ENCODE measurements at places on chromosomes 16 and 17.

DNA sequence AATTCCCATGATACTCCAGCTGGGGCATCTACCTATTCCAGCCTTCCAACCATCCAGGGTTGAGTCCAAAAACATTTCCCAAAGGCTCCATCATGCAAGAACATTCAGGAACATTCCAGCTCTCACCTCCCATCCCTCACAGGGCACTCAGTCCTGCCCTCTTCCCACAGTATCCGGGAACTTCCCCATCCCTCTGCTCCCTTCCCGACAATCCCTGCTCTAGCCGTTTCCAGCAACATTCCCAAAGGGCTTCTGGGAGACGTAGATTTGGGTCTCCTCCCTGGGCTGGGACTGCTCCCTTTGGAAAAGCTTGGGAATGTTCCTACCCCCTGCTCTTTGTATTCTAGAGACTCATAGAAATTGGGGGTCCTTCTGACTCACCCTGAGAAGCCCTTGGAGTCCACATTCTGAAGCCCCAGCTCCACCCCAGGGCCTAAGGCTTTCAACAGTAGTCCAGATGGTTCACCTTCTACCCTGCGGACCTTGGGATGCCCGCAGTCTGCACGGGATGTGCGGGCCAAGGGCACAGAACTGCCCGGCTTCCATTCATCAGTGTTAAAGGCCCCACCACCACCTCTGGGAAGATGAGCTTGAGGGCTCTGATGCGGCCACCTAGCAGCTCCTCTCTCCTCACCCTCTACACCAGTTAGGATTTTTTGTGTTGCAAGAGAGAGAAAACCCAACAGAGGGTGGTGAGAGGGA is 25.4 kb downstream of the NGFR start:
- no peak for DNase-seq

DNA sequence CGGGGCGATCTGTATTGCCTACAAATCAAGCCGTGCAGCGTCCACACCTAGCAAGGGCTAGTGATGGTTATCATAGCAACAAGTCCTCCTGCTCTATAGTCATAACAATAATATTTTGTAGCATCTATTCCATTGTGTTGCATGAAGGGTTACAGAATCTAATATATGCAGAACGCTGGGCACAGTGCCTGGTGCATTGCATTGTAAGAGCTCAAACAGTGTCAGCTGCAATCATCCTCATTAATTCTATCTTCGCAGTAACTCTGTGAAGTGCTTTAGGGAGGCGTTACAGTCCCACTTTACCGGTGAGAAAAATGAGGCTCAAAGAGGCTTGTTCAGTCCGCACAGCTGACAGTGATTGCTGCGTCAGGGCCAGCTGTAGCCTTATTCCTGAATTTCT is 149.4 kb downstream of the RBFOX1 start:
- no peak for DNase-seq

DNA sequence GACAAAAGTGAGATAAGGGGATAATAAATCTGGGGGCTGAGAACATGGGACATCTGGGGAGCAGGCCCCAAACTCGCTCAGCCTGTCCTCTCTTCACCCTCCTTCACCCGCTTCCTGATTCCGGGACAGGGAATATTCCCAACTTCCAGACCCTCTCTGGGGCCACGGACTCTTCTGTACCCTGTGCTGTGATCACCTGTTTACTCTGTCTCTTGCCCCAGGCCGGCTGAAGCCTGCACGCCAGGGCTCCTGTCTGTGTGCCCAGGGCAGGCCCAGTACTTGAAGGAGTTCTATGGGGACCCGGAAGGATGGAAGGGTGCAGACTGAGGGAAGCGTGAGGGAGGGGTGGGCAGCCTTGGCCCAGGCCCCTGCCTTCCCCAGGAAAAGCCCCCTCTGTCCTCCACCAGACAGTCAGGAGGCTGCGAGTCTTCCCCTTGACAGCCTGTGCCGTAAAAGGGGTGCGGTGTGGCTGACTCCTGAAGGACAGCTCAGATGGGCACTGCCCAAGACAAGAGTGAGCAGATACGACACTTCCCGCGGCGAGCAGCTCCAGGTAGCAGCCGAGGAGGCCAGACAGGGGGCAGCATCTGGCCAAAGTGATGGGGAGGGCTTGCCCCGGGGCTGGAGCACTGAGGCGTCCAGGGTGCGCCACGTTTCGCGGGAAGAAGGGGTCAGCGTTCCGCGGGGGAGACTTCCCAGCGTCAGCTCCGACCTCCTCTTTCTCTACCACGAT is 1.0 kb upstream of the CCNF start:
- no peak for DNase-seq

- peak; percentile 18 for DNase-seq
Measured at GRCh38 chr17:31052187-31052889, 42.4 kb upstream of the NF1 start.

DNA sequence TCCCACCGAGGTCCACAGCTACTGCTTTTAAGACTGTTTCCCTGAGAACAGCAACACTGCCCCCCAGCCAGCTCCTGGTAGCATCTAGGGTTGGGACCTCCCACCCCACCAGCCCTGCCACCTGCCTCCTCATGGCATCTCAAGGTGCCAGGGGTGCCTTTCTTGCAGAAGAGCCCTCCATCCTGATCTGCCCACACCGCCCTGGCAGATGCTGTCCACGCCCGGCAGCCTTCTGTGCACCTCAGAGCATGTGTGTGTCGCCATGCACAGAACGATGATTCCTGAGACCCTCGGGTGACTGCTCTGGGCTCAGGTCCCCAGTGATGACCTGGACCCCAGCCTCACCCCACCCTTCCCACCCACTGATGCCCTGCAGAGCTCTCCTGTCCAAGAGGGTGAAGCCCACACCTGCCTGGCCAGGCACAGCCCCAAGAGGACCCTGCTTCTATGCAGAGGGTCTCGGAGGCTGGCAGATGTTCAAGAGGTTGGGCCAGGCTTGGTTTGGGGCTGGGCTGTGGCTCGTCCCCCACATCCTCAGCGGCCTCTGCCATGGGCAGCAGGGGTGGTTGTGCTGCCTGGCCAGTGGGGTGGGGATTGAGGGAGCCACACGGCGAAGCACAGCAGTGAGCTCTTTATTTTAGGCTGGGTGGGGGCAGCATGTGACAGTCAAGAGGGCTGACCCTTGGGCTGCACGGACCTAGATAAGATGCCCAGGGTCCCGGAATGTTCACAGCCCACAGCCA is 5.2 kb upstream of the SPATA2L start:
- no peak for DNase-seq

DNA sequence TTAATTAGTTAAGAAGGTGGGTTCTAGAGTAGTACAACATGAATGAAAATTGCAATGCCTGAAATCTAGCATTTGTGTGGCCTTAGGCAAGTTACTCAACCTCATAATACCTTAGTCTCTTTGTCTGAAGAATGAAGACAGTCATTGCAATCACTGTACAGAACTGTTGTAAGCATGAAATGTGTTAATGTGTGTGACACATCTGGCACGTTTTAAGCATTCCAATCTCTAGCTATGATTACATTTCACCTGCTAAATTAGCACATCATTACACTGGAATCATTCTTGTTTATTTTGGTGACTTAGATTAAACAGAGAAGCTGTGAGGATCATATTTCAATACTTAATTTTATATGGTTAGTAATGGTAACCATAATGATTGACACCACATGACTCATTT is 629.7 kb upstream of the KIF2B start:
- DNase-seq, result no peak

GRCh38 chr16:83418565-83418964 is 389.2 kb upstream of the HSBP1 start:
- no peak for DNase-seq

- DNase-seq, result no peak
Measured at GRCh38 chr17:40470932-40471828, 27.9 kb downstream of the IGFBP4 start.

- no peak for DNase-seq
Measured at GRCh38 chr16:72226136-72226535, 54.2 kb upstream of the PMFBP1 start.

DNA sequence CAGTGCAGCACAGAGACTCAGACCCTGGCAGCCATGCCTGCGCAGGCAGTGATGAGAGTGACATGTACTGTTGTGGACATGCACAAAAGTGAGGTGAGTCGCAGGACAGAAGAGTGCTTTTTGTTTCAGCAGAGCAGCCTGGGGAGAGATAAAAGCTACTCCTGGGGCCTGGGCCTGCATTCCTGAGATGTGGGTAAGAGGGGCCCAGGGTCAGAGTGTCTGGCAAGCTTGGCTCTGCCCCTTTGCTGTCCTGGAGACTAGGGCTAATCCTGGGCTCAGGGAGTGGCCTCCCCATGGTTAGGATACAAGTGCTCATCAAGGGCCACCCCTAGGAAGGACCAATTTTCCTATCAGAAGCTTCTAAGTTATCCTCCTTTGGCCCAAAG is 4.8 kb upstream of the ERBB2 start:
- DNase-seq, result no peak

DNA sequence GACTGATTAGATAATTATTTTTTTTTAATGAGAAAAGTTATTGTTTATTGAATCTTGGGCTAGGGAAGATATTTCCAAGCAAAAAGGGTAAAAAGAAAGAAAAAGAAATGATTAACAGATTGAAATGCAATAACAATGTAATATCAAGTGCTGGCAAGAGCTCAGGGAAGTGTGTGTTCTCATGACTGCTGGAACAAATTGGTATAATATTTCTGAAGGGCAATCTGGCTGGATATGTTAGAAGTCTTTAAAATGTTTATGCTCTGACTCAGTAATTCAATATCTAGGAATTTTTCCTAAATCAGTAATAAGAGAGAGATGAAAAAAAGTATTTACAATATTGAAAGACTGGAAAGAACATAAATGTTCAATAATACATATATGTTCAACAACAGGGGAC is 7.6 kb upstream of the ZNF624 start:
- DNase-seq, result no peak

DNA sequence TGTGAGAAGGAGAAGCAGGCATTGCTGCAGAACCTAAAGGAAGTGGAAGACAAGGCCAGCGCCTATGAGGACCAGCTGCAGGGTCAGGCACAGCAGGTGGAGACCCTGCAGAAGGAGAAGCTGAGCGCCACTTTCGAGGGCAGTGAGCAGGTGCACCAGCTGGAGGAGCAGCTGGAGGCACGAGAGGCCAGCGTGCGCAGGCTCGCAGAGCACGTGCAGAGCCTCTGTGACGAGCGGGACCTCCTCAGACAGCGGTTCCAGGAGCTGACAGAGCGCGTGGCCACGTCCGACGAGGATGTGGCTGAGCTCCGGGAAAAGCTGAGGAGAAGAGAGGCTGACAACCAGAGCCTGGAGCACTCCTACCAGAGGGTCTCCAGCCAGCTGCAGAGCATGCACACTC is 41.5 kb downstream of the PLD6 start:
- no peak for DNase-seq

DNA sequence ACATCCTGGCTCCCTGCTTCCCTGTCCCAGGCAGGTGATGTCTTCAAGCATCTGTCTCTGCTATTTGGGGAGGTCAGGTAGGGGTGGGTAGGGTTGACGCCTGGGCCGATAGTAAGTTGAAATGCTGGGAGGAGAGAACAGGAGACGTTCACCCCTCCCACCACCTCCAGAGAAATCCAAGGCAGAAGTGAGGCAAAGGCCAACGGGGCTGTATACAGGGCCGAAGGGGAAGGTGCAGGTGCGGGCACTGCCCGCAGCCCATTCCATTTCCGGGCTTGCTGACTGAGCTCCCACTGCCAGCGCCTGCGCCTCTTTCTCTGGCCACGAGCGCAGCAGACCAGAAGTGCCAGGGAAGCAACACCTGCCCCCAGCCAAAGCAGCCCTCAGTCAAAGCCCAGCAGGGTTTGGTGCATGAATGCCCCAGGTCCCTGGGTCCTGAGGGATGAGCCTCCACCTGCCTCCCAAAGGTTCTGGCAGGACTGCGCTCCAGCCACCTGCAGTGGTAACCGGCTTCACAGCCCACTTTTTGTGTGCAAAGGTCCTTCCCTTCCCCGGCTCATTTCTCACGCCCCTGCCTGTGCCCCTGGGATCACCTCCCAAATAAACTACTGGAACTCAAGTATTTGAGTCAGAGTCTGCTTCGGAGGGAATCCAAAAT is 127.6 kb upstream of the TNRC6C start:
- no peak for DNase-seq

GRCh38 chr16:66487580-66488275 is 60.6 kb downstream of the BEAN1 start:
- no peak for DNase-seq

DNA sequence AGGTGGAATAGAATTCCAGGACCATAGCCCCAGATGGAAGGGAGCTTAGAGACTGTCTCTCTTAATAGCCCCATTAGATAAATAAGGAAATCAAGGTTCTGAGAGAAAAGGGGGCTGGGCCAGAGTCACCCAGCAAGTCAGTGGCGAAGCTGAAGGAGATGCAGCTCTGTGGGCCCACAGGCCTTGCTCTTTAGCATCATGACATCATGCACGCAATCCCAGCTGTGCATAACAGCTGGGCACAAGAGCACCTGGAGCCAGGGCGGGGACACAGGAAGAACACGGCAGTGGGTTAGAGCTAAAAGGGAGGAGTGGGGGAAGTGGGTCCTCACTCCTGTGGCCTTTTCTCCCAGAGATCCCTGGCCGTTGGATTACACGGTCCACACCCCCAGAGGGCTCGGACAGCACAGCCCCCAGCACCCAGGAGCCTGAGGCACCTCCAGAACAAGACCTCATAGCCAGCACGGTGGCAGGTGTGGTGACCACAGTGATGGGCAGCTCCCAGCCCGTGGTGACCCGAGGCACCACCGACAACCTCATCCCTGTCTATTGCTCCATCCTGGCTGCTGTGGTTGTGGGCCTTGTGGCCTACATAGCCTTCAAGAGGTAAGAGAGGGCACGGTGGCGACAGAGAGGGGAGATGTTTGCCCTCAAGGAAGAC is 15.1 kb downstream of the NGFR start:
- DNase-seq, result no peak

GRCh38 chr17:279776-280175 is 72.8 kb downstream of the RPH3AL start:
- DNase-seq, result no peak

- no peak for DNase-seq
Measured at GRCh38 chr17:60901242-60901641, 223.6 kb downstream of the BCAS3 start.

DNA sequence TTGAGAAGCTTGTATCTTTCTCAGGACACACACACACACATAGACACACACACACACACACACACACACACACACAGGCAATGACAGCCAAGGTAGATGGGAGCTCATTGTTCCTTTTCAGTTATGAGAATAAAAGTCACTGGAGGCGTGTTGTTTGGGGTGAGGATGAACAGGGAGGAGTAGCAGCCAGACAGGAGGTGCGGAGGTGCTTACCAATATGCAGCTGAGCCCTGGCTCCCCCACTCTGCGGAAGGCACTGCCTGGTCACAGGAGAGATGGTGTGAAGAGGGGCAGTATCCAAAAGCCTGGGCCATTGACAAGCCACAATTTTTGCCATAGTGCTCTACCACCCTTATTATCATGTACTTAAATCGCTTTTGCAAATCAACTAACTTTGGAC is 77.4 kb downstream of the CBLN1 start:
- DNase-seq, result no peak

GRCh38 chr17:76383546-76384221 is 725 bp upstream of the SPHK1 start:
- peak; percentile 48 for DNase-seq

DNA sequence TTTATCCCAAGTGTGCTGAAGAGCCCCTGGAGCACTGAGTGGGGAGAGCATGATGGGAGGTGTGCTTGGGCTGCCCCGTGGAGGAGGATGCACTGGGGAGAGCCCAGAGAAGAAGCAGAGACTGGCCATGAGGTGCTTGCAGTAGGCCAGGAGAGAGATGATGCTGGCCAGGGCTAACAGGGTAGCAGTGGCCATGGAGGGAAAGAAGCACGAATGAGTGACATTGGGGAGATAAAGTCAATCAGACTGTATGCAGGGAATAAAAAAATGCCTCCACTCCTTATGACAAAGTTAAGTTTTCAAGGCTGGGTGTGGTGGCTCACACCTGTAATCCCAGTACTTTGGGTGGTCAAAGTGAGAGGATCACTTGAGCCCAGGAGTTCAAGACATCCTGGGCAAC is 5.4 kb upstream of the TMEM220 start:
- no peak for DNase-seq
